ENCODE measurements at places on chromosomes 2 and 18.

GRCh38 chr2:191462370-191462769 lies 215.6 kb upstream of the NABP1 start:
- DNase-seq, result no peak

DNA sequence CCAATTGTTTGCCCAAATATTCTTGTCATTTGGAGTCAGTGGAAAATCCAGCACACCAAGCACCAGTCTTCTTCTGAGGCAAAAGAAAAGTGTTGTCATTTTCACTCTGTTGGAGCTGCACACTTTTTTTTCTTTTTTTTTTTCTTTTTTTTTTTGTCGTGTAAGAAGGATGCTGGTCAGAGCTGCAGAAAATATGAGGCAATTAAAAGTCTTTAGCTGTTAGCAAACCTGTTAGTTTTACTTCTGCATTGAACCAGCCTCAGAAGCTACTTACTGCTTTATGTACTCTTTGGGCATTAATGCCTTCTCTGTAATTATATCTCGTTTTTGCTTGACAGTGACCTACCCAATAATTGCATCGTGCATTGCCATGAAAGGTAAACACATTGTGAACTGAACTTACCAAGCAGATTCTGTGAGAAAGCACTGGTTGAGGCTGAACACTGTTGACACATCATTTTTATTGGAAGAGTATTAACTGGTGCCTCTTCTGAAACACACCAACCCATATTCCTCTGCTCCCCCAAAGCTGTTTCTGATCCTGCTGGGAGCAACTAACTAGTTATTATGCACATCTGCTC lies 165.4 kb downstream of the CAPN13 start:
- DNase-seq, result no peak

- no peak for DNase-seq
These were observed 111.4 kb downstream of the SOX11 start for GRCh38 chr2:5803547-5803946.

GRCh38 chr2:70024284-70024683 lies 62.9 kb upstream of the ASPRV1 start:
- no peak for DNase-seq
